ENCODE measurements at places on chromosomes 12 and 14. TPM values are rescaled to one million over a fixed set of nuclear protein-coding genes. Genes with fewer than 3 reads are reported as not detected.

DNA sequence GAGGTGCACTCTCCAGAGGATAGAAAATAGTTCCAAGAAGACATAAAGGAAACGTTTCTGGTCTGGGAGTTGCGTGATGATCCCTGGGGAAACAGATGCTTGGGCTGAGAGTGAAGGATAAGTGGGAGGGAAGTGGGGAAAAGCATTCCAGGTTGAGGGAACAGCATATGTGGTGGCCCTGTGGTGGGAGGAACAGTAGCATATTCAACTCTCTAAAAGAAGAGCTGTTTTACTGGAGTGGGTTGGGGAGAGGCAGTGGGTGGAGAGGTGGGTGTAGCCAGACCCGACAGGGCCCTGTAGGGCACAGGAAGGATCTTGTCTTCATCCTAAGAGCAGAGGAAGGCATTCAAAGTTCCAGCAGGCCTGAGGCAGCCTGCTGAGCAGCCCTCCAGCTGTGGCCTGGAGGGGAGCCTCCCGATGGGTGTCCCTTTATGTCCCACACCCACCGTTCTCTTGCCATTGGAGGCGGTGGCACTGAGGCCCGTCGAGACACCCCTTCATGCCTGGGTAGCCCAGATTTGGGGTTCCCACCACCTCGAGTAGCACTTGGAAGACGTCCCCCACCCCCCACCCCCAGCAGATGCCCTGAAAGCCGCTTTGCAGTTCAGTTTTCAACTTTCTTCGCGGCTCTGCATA, 310.5 kb upstream of the FKBP4 start:
- DNase-seq = no peak

DNA sequence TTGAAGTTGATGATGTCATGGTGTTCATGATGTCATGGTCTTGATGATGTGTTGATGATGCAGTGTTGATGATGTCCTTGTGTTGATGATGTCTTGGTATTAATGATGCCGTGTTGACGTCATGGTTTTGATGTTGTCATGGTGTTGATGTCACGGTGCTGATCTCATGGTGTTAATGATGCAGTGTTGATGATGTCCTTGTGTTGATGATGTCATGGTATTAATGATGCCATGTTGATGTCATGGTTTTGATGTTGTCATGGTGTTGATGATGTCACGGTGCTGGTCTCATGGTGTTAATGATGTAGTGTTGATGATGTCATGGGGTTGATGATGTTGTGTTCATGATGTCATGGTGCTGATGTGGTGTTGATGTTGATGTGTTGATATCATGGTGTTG, 48.0 kb upstream of the RIMBP2 start:
- DNase-seq = peak; percentile 47

CACNA1C gene
- total RNA-seq = 1.2 TPM

CCDC88C gene
- total RNA-seq = 2.0 TPM

TOMM20L gene
- not detected for total RNA-seq

GRCh38 chr14:34794941-34795340, 80.2 kb downstream of the BAZ1A start:
- no peak for DNase-seq

DNA sequence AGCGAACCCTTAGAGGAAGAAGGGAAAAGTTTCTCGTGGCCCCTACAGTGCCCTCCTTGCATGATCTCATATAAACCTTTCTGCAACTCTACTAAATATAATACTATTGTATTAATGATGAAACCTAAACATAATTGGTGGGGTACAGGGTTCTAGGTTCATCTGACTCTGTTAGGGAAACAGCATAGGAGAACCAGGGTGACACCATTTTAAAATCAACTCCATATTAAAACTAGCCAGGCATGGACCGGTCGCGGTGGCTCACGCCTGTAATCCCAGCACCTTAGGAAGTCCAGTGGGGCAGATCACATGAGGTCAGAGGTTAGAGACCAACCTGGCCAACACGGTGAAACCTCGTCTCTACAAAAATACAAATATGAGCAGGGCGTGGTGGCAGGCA, 15.0 kb upstream of the RND1 start:
- DNase-seq = no peak

- DNase-seq = no peak
Observed at GRCh38 chr12:108371801-108372344, 32.8 kb upstream of the CMKLR1 start.
